ENCODE measurements at places on chromosomes 5 and 9.

GRCh38 chr9:109974143-109974917 is 194.3 kb downstream of the PALM2AKAP2 start:
- DNase-seq: no peak

- no peak for DNase-seq
These were observed 43.8 kb downstream of the SPINK5 start for GRCh38 chr5:148107608-148108007.

DNA sequence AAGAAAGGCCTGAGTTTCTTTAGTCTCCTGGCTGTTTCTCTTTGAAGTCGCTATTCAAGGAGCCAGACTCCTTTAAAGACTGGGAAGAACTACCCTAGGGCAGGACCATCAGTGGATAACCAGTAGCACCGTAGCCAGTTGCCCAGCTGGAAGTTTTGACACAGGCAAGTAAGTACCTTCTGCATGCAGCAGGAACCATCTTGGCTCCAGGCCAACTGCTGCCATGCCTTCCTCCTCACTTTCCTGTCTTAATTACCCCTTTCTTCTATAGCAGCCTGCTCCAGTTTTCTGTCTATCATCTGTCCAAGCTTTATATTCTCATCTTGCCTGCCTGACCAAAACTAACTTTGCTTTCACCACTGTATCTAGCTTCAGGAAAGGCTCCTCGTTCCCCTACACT is 149.7 kb upstream of the SV2C start:
- DNase-seq: no peak

GRCh38 chr5:14471507-14471906 is 110.1 kb upstream of the OTULINL start:
- no peak for DNase-seq

- no peak for DNase-seq
These were observed 124.8 kb downstream of the FRMD3 start for GRCh38 chr9:83413367-83413766.

DNA sequence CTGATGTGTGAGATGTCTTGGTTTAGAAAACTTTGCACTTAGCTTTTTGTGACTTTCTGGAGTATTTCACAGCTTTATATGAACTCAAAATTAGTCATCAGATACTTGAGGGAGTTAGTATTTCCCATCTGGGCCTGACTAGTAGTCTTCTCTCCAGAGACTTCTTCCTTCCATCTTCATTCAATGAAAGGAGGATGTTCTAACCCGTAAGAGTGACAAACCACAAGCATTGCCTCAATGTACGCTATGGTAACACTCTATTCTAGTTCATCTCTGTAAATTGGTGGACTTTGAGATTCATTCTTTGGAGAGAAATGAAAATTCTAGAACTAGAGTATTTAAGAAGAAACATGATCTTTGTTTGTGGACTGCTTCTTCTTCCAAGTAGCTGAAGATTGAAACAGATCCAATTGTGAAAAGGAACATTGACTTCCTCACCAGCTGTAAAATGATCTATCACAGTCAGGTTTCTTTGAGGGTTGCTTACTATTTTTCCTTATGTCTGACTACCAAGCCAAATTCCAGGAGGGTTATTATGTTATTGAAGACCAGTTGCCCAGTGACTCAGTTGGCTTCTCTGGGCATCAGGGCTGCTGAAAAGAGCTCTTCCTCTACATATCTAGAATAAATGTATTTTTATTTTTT is 157.6 kb downstream of the SLC12A2 start:
- no peak for DNase-seq

- no peak for DNase-seq
These were observed 129.3 kb upstream of the STC2 start for GRCh38 chr5:173457482-173457881.

DNA sequence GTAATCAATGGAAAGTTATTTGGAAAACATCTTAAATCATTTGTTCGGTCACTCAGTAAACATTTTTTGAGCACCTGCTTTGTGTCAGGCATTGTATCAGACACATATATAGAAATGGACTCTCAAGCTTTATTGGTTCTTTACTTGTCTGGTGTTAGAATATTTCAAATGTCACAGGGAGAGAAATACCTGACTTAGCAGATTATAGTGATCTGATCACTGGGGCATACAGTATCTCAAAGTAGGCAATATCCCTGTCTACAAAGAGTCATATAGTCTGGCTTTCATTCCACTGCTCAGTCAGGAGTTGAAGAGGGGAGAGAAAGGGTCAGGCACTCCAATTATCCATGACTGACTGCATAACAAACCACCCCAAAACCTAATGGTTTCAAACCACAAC is 30.2 kb downstream of the ENTREP1 start:
- no peak for DNase-seq

- peak; percentile 55 for DNase-seq
These were observed 35.3 kb downstream of the NDFIP1 start for GRCh38 chr5:142143878-142144277.

Measured in astrocyte of the hippocampus (primary cell).